AG20443 (cell line): ENCODE measurements at places on chromosomes 3 and 15.

DNA sequence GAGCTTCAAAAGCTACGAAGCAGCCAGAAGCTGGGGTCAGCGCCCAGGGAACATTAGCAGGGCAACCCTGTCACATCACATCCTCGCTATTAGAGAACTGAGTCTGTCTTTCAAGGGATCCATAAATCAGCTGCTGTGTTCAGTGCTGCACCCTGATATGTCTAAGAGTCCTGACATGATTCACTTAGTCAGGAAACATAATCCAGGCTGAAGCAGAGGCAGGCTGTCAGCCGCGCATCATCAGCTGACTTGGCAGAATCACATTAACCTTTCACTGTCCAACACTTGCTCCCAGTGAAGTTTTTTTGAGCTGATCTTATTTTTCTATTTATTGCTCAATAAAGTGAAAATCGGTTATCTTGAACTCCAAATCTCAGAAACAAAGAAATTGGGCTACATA is 23.5 kb downstream of the MYH15 start:
- peak; percentile 37 for DNase-seq

DNA sequence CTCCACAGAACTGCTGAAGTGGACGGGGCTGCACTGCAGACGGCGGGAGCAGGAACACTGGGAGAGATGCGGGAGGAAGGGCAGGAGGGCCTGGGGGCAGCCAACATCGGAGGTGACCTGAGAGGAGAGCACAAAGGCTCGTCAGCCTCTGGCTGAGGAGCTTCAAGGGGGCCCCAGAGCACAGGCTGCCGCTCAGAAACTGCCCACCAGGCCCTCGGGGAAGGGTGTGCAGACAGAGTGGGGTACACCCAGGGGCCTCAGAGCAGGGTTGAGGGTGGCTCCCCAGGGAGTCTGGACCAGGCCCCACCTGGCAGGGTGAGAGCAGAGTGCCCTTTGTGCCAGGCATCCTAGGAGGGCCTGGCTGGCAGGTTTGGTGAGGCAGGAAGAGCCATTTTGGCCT is 14.7 kb upstream of the RHO start:
- DNase-seq = no peak

- DNase-seq = no peak
These were observed 115.2 kb downstream of the DCLK3 start for GRCh38 chr3:36649125-36649524.

DNA sequence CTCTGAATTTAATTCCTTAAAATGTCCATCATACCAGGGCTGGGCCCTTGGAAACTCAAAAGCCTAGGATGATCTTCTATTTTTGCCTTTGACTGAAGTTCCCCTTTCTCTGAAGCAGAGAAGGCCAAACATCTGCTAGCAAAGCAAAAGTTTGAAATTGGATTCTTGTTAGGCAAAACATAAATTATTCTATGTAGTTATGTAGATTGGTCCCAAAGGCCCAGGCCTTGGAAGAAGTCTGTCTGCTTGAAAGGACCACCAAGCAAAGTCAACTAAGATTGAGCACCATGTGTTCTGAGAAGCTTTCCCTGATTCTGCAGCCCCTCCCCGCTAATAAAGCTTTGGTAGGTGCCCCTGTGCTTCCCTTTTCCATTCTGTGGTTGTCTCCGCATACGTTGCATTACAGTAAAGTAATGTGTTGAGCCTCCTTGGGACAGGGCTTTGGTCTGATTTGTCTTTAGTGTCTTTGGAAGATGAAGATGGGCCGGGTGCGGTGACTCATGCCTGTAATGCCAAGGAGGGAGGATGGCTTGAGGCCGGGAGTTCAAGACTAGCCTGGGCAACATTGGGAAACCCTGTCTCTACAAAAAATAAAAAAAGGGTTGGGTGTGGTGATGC is 56.4 kb downstream of the RPL39L start:
- no peak for DNase-seq

DNA sequence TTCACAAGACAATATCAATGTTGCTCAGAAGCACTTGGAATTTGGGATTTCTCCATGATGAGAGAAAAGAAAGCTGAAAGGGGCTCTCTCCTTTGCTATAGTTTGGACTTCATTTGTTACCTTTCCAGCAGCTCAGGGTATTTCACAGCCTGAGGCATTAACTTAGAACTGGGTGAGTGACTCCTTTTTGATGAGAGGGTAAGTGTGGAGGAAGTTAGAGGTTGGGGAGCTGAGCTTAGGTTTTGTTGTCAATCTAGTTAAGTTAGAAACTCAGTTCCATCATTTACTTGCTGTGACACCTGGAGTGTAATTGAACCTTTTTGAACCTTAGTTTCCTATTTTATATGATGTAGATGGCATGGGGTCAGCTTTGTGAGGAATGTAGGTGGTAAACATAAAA is 359.1 kb downstream of the PDCD6IP start:
- no peak for DNase-seq

DNA sequence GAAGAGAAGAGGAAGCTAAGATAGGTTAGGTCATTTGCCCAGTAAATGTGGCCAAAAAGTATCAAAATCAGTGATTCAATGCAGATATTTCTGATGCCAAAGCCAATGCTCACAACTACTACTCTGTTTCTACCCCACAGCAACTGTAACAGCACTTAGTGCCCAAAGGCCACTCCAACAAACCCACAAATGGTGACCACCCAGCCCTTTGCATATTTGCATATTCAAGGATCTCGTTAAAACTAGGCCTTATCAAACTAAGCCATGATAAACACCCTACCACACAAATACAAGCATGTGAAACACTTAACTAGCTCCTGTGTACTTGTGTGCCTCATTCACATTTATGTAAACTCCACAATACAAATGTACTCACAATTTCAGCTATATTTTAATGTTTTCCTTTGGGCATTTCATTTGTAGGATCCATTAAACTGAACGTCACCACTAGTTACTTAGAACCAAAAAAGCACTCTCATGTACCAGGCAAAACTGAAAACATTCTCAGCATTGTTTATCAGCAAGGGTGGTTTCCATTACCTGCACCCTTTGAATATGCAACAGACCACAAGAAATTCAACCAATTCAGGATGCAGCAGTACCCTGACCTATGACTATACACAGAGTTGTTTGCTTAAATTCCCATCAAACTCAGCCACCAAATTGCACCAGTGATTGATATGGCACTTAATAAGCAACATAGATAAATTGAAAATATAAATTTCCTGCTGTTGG is 111.2 kb upstream of the STT3B start:
- no peak for DNase-seq

- no peak for DNase-seq
These were observed 100.5 kb upstream of the RGMA start for GRCh38 chr15:93189561-93189960.

- peak; percentile 21 for DNase-seq
These were observed 247.8 kb upstream of the ALCAM start for GRCh38 chr3:105118905-105119304.

DNA sequence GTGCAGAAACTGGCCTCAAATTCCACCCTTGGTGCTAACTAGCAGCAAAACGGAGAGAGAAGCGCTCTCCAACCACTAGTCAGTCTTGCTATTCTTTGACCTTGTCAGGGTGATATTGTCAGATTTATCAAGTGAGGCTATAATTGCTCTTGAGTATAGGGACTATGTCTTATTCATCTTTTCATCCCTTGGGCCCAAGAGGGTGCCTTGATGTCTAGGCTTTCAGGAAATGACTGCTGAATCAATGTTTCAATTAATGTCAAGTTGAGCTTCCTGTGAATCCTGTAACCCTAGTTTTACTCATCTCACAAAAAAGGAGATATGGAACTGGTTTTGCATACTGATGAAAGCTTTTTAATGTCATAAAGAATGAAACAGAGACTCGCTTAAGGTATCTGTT is 701.3 kb downstream of the EDEM1 start:
- DNase-seq = no peak
